GM12864 (cell line): ENCODE measurements at places on chromosomes 13 and 19.

DNA sequence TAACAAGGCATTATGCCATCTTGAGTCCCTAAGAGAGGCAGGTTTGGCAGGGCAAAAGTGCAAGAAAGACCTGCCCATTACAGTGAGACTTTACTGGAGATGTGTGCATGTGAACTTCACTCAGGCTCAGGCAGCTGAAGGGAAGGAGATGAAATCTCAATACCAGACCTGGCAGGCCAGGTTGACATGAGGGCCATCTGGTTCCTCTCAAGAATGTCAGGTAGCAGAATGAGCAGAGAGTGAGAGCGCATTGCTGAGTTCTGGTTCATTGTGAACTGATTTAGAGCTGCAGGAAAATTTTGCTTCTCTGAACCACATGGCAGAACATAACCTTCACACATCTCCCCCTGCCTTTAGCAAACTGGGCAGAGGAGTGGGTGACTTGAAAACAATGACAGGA, 406.3 kb downstream of the GPC5 start:
- no peak for DNase-seq

- no peak for DNase-seq
Measured at GRCh38 chr13:83355041-83355440, 527.2 kb downstream of the SLITRK1 start.

DNA sequence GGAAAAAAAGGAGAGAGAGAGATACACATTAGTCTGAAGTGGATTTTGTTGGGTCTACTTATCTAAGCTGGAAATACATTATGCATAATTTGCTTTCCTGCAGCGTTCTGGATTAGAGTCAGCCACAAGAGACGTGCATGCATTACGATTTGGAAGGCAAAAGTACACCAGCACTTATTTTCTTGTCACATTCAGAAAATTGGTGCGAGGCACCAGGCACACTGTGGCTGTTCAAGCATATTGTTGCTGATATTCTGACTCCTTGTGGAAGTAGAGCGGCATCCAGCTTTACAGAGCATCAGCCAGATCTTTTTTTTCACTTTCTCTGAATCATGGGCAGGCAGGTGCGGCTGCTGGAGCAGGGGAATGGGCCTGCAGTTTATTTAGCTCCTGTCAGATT, 905.6 kb upstream of the SPRY2 start:
- DNase-seq, result no peak

GRCh38 chr19:49534632-49535385, 7.0 kb downstream of the RCN3 start:
- DNase-seq, result no peak
